NCI-H1048 (cell line): ENCODE measurements at places on chromosomes 16 and 17.

- no peak for DNase-seq
These were observed 7.8 kb downstream of the ITGAX start for GRCh38 chr16:31362476-31363405.

DNA sequence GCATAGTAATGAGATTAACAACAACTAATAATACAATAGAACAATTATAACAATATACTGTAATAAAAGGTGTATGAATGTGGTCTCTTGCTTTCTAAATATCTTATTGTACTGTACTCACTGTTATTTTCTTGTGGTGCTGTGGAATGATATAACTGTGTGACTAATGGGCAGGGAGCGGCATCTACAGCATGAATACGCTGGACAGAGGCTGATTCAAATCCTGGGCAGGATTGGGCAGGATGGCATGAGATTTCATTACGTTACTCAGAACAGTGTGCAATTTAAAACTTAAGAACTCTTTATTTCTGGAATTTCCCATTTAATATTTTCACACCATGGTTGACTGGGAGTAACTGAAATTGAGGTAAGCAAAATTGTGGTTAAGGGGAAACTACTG lies 1239.8 kb upstream of the GOT2 start:
- no peak for DNase-seq

GRCh38 chr16:87310610-87311009 lies 6.6 kb downstream of the C16orf95 start:
- no peak for DNase-seq

DNA sequence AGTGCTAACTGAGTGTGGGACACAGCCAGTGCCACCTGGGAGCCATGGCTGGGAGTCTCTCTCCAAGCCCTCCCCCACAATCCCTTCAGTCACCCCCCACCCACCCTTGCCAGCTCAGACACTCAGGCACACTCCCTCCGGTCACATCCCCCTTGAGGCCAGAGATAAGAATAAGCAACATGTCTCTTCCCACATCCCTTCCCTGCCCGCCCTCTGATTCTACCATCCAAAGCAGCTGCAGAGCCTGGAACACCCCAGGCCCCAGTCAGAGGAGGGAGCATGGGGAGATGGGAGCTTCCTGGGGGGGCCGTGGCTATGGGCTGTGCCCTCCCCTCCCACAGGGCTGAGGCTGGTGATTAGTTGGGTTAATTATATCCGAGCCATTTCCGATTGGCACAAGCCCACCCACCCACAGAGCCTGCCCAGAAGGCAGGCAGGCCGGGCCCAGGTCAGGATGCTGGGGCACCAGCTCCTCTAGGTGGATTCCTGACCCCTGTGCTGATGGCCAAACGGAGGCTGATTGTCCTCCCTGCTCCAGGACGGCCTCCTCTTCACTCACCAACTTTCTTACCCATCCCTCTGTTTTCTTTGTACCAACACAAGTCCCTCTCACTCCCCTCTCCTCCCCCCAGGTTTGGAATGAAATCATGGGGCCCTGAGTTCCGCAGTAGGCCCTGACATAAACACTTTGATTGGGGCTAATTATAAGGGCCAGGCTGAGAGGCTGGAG lies 28.6 kb upstream of the MEIOC start:
- DNase-seq, result no peak
